ENCODE measurements at places on chromosomes 2 and 18.

GRCh38 chr18:42340423-42341009 is 385.5 kb downstream of the PIK3C3 start:
- DNase-seq = no peak

GRCh38 chr2:138699421-138699820 is 80.8 kb downstream of the NXPH2 start:
- DNase-seq = no peak

- DNase-seq = no peak
These were observed 583.0 kb downstream of the THSD7B start for GRCh38 chr2:137348301-137348700.

GRCh38 chr2:129205766-129206165 is 773.7 kb upstream of the RAB6C start:
- DNase-seq = no peak

- DNase-seq = no peak
These were observed 353.6 kb upstream of the FSIP2 start for GRCh38 chr2:185384822-185385560.

DNA sequence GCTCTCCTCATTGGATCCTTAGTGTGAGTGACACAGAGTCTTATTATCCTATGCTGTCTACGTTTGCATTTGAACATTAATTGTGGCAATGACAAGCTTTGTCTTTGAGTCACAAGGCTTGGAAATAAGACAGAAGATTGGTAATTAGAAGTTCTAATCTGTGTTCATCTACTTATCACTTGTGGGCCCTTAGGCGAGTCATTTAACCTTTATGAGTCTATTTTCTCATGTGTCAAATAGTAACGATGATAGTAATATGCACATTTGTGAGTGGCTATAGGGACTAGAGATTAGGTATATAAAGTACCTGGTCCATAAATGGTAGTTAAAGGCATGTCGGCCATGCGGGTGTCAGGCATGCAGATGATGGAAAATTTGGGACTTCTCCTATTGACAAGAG is 105.6 kb upstream of the NABP1 start:
- no peak for DNase-seq

- DNase-seq = no peak
These were observed 96.7 kb upstream of the CDH20 start for GRCh38 chr18:61236356-61237057.
